Activated CD8-positive, alpha-beta memory T cell treated with anti-CD3 and anti-CD28 coated beads for 4 hours (primary cell): ENCODE measurements at places on chromosomes 3 and 15.
A peak's percentile ranks its signal among the peaks of the same experiment; 100 is the strongest.

GRCh38 chr3:98282205-98282604 is at the start of gene OR5H2:
Gene OR5H2 (plus strand): TSS chr3:98282505. CDS start chr3:98282903, 398 bp downstream.
- no peak for DNase-seq

GRCh38 chr3:139974809-139975425 is 39.9 kb downstream of the CLSTN2 start:
- DNase-seq: no peak

DNA sequence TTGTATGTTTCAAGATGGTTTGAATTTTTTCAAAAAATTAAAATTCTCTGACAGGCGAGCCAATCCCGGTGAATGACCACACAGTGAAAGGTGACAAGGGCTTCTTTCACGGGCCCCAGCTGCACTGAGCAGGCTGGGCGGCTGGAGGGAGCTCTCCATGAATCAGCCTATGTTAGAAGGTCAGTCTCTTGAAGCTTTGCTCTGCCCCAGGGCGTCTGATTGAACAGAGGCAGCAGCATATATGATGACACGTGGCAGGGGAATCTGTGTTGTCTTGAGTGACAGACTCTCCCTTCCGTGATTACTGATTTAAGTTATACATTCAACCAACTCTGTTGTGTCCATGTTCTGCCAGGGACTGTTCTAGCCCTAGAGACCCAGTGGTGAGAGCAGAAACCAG is 51.5 kb downstream of the ISG20 start:
- DNase-seq: no peak

GRCh38 chr15:78035861-78036476 is 41.5 kb downstream of the TBC1D2B start:
- no peak for DNase-seq

GRCh38 chr15:77528968-77529319 is 103.8 kb downstream of the LINGO1 start:
- no peak for DNase-seq

GRCh38 chr15:45242289-45242688 is 9.7 kb upstream of the SLC28A2 start:
- no peak for DNase-seq

DNA sequence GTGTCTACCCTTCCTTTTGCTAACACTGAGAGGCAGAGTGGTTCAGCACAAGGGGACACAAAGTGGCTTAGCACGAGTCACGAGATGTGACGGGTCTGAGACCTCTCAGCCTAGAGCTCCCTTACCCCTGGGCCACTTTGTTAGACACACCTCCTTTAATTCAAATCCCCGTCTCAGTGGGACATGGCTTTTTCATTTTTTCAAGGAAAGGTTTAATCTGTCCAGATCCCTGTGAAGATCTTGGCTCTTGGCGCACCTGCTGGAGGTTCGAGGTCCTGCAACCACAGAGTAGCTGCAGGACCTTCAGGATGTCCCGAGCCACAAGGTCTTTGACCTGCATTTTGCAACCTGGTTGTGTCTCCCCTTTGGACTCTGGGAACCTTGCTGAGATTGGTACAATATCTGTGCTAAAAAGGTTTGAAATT is 52.0 kb downstream of the LPP start:
- no peak for DNase-seq

- no peak for DNase-seq
Measured at GRCh38 chr3:49791571-49791970, 5.2 kb upstream of the IP6K1 start.

DNA sequence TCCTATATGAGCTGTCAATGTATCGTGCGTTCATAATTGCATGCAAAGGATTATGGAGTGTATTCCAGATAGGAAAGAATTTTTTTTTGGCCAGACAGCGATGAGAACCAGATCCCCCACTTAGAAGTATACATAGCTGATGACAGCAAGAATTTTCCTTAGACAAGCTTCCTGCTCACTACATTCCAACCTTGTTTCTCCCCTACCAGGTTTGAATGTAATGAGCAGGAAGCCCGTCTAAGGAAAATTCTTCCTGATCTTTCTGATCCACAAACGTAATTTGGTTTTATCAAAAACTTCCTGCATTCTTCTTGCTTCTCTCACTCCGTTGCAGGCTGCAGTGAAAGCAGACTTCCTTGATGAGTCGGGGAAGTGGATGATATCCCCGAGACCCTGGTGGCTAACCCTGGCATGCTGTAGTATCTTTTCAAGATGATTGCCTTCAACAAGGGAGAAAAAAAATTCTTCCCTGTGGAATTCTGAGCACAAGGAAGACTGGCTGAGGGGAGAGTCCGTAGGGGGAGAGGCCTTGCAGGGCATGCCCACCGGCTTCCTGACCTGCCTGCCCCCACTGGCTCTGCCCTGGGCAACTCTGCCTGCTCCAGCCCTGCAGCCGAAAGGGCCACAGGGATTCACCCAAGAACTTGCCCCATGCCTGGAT is 243.1 kb downstream of the TLE3 start:
- no peak for DNase-seq

- no peak for DNase-seq
Measured at GRCh38 chr3:46183330-46183729, 24.8 kb downstream of the CCR1 start.

DNA sequence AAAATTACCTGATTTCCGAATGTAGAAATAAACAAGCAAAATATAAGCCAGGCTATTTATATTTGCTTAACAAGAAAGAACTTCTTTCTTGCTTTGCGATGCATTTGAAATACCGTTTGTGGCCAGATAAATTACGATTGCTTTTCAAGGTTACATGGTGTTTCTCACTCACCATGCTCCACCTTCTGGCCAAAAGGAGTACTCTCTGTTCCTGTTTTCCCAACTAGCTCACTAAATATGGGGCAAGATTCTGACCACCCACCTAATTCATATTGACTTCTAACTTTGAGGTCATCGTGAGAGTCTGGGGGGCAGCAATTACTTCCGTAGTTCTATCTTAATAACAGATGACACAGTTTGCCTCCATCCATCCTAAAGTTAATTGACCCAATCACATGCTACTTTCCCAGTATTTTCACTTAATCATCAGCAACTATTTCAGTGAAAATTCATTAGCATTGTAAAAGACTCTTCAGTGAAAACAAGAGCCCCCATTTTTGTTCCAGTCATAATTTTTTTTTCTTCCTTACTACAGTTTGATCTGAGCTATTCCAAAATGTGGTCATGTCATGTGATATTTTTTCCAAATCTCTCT is 25.9 kb downstream of the ACP3 start:
- DNase-seq: no peak

GRCh38 chr3:23624305-23624704 is 181.4 kb upstream of the UBE2E1 start:
- DNase-seq: no peak

- DNase-seq: no peak
Measured at GRCh38 chr3:157033001-157033400, 126.9 kb downstream of the CCNL1 start.

DNA sequence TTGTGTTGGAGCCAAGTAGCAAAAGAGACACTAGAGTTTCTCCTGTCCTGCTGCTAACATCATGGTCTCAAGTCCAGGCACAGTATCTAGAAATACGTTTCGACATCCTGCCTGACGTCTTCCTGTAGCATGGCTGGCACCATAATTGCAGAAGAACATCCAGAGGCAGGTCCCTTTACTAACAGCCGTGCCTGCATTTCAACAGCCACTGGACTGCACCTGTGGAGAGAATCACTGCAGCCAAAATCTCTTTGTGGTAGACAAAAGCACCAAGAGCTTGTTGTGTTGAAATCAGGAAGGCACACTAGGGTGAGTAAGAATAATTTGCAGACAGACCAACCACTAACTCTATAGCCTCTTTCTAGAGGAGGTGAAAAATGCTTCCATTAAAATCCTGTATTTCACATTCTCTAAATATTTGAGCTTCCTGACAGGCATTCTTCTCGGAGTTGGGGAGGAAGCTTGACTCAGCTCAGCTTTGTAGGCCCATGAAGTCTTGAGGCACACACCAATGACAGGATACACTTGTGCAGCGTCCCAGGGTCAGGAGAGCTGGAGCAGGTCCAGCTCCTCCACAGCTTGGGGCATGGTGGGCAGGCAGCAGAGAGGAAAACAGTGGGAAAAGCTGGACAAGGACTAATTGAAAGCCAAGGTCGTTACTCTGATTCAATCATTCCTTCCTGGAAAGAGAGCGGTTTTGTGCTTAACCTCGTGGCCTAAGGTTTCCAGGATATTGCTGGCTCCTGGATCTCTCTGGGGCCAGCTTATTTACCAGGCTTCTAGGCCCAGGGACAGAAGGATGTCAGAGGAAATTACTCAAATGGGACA is 244.9 kb downstream of the FAM43A start:
- DNase-seq: no peak

DNA sequence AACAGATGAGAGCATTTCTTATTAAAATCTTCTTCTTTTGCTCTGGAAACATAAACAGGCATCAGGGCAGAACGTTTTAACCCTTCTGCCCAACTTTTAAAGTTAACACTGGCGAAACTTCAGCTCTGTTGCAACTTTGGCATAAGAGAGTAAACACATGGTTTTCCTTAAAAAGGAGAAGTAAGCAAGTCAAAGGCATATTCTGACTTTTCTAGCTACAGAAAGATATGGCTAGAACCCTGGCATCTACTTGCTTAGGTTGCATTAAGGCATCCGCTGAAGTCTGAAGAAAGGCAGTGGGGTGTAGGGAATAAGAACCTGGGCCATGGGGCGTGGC is 13.3 kb upstream of the IL16 start:
- no peak for DNase-seq

GRCh38 chr3:71102111-71102983 is 481.2 kb downstream of the FOXP1 start:
- no peak for DNase-seq

DNA sequence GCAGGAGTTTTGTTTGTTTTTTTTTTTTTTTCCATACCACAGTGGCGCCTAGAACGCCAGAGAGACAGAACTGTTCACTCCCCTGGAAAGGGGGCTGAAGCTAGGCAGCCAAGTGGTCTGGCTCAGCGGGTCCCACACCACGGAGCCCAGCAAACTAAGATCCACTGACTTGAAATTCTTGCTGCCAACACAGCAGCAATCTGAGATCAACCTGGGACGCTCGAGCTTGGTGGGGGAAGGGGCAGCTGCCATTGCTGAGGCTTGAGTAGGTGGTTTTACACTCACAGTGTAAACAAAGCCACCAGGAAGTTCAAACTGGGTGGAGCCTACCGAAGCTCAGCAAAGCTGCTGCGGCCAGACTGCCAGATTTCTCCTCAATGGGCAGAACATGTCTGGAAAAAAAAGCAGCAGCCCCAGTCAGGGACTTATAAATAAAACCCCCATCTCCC is 29.8 kb downstream of the SPICE1 start:
- peak; percentile 16 for DNase-seq

DNA sequence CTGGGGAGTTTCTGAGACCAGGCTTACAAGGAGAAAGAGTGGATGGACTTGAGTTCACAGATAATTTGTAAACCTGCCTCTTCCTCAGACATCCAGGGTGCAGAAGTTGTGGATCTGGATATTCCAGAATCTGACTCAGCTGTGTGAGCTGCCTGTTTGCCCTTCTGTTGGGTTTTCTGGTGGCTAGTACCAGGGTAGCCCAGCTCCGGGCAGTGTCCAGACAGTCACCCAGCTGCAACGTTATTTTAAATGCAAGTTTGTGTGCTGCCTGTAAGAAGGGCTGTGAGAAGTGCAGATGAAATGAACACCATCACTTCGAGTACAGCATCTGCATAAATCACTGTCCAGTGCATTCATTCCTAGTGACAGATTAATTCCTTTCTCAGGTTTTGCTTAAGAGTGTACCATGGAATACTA is 1053.0 kb downstream of the TUSC7 start:
- no peak for DNase-seq

DNA sequence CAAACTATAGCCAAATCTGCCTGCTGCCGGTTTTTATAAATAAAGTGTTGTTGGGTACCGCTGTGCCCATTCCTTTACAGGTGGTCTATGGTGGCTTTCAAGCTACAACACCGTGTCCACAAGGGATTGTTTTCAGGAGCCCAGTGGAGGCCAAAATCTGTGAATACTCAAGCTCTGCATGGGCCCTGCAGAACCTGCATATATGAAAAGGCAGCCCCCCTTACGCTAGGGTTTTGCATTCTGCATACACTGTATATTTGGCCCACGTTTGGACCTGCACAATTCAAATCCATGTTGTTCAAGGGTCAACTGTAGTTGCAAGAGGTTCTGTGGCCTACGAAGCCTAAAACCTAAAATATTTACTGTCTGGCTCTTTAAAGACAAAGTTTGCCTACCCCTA is 122.2 kb upstream of the TLE3 start:
- DNase-seq: no peak

GRCh38 chr3:74571118-74571517 is 43.3 kb downstream of the CNTN3 start:
- no peak for DNase-seq

GRCh38 chr3:127491323-127491722 is 99.2 kb downstream of the TPRA1 start:
- no peak for DNase-seq

GRCh38 chr15:89358755-89359439 is 24.3 kb upstream of the POLG start:
- peak; percentile 66 for DNase-seq

DNA sequence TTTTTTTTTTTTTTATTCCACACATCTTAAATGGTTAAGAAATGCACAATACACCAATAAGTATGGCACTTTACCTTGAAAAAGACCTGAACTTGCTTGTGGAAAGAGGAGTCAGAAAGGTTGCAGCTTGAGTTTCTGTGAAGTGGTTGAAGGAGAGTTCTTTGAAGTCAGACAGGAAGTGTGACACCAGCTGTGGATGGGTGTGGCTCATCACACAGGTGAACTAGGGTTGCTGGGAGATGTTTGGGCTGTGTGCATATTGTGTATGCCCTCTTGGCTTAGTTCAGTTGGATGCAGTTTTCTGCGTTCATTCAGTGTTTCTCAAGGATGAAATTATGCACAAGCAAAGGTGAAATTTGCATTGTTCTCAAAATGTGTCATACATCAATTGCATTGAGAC is 6.3 kb downstream of the AEN start:
- peak; percentile 47 for DNase-seq

- DNase-seq: no peak
Measured at GRCh38 chr15:80662129-80662528, 33.0 kb upstream of the ABHD17C start.

DNA sequence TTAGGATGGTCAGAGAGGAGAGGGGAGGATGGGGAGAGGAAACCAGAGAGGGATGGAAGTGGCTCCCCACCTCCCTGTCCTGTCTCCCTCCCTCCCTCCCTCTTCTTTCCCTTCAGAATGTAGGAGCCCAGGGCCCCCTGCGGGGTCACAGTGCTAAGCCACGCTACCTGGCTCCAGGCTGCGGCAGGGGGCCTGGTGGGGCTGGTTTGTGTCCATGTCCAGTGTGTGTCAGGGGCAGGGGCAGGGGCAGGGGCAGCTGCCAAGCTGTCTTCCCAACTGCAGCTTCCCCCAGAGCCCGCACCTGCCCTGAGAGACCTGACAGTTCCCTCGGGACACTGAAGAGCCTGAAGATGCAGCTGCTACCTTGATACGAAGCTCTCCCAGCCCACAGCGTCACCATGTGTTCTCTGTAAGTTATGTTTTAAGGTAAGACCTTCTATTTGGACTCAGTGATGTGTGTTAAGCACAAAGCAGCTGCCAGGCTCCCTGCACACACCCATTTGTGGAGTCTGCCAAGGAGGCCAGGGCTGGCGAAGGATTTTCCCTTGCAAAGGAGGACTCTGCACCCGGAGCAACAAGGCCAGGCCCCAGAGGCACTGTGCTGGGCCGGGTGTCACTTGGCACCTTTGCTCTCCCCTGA is 121.8 kb upstream of the SMAD3 start:
- DNase-seq: no peak
